ENCODE measurements at places on chromosomes 2 and 18.

DNA sequence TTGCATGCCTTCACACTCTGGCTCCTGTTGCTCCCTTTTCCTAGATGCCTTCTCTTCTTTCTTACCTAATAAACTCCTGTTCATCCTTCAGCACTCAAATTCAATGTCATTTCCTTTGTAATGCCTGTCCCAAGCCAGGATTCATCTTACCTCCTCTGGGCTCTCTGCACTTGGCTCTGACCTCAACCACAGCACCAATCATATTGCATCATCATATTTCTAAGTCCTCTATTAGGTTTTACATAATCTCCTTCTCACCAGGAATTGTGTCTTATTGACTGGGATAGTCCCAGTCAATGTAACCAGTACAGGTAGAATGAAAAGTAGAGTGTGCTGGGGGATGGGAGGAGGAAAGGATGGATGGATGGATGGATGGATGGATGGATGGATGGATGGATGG, 187.1 kb downstream of the NRP2 start:
- no peak for DNase-seq

GRCh38 chr2:236939271-236939670, 146.4 kb upstream of the COPS8 start:
- no peak for DNase-seq

DNA sequence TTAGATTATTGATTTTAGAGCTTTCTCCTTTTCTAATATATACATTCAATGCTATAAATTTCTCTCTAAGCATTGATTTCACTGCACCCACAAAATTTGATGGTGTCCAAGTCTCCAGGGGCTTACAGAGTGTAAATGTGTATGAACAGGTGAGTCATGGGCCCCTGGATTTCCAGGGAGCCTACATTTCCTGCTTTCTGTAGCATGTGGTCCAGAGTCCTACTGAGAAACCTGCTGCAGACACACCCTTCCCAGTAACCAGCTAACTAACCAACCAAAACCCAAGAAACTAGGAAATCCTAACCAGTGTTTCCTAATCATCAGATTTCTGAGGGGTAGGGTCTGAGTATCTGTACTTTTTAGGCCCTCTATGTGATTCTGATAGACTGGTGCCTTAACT, 39.5 kb upstream of the TANC1 start:
- DNase-seq: no peak

DNA sequence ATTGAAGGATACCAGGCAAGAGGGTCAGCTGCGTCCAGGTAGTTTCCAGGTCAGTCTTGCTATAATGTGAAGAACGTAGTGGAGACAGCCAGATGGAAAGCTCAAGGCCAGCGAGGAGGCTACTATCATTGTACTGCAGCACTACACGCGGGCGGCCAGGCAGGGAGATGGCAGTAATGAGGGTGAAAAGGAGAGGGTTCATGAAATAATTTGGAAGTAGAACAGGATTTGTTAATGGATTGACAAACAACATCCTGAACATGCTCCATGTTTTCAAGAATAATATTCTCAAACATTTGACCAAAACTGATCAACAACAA, 17.1 kb downstream of the SPIRE1 start:
- no peak for DNase-seq

DNA sequence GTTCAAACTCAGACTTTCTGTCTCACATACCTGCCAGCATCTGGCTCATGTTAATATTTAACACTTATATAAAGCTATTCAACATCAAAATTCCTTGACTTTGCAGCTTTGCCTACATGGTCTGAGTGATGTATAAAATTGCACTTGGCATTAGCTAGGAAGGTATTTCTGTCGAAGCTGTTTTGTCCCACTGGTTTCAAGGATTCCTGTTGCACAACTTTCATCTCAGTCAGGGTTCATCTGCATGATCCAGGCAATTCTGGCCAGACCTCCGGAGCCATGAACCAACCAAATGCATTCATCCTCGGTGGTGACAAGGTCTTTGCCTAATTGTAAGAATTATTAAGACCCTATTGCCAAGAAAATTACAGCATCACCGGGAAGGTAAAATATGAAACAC, 185.4 kb downstream of the ZEB2 start:
- DNase-seq: no peak

- no peak for DNase-seq
Measured at GRCh38 chr18:22551536-22552151, 133.9 kb upstream of the CTAGE1 start.

GRCh38 chr2:191936882-191937405, 90.1 kb upstream of the CAVIN2 start:
- DNase-seq: no peak

DNA sequence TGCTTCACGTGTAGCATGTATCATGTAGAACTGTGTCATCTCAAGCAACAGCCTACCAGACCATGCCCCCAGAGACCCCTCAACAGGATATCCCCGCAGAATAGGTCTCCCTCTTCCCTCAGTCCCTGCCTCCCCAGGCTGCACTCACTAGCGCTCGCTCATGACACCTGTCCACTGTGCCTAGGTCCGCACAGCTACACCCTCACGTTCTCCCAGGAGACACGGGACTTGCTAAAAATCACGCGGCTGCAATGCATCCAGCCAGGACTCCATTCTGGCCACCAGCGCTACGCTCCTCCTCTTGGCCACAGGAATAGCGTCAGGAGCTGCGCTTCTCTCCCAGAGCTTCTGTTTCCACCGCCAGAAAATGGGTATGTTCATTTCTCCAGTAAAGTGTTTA, 2.5 kb downstream of the PXDN start:
- DNase-seq: no peak

DNA sequence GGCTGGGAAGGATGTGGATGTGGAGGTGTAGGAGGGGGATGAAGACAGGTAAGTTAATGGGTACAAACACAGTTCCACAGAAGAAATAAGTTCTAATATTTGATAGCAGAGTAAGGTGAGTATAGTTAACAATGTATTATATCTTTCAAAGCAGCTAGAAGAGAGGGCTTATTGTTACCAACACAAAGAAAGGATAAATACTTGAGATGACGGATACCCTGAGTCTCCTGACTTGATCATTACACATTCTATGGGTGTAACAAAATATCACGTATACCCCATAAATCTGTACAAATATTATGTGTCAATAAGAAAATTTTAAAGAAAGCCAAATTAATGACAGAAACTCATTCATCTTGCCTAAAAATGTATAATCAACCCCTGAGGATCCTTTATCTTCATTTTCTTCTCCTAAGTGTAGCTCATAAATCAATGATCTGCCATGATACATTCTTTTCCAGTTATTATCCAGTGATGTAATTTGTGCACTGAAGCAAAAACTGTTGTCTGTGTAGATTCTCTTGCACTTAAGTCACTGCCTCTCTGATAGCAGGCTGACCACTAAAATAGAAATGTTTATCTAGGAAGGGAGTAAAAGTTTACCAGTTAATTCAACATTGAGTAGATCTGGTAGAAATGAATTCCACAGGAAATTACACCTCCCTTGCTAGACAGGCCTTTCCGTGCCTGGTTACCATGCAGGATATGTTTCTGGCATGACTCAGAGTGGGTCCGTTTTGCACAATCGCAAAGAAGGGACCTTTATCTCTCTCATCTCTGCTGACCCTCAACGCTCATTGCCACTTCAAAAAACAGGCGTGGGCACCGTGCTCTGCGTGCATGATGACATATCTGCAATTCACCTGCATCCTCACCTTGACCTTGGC, 249.7 kb upstream of the NCKAP5 start:
- DNase-seq: no peak

DNA sequence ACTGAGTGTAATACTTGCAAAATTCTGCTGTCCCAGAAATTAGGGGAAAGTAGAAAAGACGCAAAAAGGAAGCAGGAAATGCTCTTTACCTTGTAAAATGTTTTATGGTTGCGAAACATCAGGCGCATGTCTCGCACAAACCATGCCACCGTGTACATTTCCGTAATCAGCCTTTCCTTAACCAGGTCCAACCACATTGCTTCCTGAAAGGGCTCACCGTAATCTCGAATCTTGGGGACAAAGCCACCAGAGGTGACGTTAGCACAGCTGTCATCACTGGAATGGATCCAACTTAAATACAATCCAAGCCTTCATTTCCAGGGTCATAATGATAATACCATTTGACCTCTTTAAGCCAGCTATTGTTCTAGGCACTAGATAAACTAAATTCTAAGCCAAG, 49.3 kb downstream of the SP110 start:
- DNase-seq: no peak

DNA sequence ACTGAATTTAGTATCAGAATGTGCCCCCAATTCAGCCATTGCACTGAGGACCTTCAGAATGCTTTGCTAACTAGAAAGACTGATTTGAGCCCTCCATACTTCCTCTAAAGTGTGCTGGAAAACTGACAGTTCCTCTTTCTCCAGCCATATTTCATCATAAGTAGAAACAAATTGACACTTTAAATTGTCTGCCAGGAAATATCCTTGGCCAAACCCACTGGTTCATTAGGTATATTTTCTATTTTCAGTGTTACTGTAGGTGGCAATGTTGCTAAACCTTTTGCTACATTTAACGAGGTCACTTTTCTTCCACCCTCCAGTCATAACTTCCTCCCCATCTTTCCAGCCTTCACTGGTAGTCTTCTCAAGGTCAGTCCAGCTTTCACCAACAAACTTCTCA, 21.5 kb downstream of the SP5 start:
- no peak for DNase-seq

DNA sequence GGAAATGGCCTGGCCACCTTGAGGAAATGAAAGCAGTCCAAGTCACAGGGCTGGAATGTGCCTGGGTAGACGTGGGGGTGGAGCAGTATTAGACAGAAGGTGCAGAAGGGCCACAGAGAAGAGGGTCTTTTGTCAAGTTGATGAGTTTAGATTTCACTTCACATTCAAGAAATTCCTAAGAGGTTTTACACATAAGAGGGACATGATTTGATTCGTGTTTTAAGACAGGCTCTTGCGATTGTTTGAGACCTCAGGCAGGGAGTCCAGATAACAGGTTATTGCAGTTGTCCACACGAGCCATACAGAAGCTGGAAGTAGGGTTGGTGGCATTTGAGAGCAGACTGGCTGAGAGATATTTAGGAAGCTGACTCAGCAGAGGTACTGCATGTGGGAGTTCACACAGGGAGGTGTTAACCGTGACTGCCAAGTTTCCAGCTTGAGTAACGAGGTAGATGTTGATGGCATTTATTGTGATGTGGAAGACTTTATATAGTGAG, 64.6 kb downstream of the NEB start:
- DNase-seq: no peak
